ENCODE measurements at places on chromosomes 5 and 9.

- DNase-seq = peak; percentile 90
Measured at GRCh38 chr5:97838214-97838613, 655.2 kb upstream of the RIOK2 start.

DNA sequence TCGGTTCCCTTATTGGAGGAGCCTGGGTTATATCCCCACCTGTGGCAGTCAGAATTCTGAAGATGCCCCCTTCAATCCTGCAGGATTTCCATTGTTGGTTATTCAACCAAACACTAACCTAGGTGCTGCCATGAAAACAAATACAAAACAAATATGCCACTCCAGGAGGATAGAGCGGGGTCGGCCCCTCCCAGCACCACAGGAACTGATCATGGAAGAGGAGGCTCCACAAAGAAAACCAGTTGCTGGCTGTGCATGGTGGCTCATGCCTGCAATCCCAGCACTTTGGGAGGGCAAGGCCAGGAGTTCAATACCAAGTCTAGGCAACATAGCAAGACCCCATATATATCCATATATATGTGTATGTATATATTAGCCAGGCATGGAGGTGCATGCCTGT, 13.2 kb upstream of the ADGRD2 start:
- DNase-seq = no peak

DNA sequence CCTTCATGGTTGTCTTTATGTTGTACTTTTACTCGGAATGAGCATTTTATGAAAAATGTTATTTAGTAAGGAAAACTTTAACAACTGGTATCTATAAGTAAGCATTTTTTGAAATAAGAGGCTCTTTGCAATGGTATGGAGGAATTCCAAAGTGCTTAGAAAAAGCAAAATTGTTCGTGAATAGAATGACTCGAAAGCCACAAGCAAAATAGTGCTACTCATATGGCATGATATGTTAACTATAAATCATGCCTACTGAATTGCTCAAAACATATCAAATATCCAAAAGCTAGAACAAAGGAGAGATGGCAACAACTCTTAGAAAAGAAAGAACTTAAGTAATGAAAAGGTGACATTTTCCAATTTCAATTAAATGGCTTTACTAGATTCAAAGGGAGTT, 216.3 kb downstream of the KIAA0825 start:
- no peak for DNase-seq

GRCh38 chr9:113541019-113541900, 77.7 kb downstream of the RGS3 start:
- DNase-seq = no peak

DNA sequence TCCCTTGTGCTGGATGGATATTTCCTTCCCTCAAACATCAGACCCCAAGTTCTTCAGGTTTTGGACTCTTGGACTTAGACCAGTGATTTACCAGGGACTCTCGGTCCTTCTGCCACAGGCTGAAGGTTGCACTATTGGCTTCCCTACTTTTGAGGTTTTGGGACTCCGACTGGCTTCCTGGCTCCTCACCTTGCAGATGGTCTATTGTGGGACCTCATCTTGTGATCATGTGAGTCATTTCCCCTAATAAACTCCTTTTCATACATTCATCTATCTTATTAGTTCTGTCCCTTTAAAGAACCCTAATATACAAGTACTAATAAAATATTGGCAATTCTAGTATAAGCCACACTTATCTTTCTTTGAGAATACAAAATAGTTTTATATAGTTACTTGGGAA, 1078.9 kb downstream of the CDH12 start:
- no peak for DNase-seq

DNA sequence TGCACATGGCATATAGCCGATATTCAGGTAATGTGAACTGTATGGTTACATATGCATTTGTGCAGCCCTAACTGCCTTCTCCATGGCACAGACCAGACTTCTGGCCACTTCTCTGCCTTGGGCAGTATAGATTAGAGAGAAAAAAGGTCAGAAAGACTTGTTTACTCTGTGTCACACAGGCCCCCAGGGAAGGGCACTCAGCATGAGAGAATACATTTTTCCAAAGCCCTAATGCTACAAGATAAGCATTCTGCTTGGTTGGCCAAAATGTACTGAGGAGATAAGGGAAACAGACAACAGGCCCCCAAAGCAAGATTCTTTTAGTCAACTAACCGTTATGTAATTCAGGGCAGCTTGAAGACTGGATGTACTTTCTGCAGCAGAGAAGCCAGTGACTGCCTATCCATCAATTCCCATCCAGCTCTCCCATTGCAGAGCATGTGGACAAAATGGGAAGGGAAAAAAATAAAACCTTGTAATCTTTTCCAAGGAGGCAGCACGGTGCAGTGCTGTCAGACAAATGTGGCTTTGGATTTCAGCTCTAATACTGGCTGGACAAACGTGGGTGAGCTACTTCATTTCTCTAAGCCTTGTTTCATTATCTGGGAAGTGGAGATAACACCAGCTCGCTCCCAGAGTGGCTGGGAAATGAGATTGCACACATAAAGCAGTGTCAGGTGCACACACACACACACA, 205.9 kb downstream of the NSG2 start:
- DNase-seq = no peak

DNA sequence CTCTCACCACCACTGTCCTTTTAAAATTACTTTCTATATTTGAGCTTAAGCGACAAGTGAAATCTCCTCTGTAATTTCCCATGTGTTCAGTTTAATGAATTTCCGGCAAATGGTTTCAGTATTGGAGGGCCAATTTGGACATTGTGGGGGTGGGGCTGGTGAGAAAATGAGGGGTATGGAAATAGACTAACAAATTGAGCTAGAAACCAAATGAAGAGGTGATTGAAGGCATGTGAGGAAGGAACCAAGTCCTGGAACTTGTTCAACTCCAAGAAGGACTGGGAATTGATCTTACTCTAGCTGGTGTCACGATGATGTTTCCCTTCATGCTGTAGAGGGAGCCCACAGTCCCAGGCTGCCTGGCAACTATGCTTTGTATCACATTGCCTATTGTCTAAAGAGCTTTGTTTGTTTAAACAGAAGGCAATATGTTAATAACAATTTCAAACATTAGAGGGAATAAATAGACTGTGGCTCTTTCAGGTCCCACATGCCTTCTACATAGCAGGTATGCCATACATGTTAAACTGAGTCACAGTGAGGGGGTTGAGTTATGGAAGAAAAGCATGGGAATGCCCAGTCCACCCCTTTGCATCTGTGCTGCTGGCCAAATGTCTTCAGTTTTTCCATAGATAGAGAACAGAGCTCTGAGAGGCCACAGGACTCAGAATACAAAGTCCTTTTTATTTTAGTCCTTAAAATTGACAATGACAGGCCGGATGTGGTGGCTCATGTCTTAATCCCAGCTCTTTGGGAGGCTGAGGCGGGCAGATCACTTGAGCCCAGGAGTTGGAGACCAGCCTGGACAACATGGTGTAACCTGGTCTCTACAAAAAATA, 25.0 kb upstream of the MATR3 start:
- no peak for DNase-seq

DNA sequence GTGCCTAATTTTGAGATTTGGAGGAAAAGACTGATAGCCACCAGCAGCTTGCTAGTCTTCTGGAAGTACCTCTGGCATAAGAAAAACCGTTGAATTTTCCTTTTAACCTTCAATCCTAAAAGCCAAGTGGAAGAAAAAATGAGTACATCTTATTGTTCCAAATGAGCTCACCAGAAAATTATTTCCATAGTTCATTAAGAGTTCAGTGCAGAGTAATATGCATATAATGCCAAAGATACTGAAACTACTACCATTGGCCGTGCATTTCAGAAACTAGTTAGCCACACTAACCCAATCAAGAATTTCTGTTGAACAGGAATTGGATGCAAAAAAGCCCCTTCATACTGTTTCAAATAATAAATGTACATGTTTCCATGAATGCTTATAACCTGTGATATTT, 607.9 kb downstream of the KCTD16 start:
- DNase-seq = no peak

DNA sequence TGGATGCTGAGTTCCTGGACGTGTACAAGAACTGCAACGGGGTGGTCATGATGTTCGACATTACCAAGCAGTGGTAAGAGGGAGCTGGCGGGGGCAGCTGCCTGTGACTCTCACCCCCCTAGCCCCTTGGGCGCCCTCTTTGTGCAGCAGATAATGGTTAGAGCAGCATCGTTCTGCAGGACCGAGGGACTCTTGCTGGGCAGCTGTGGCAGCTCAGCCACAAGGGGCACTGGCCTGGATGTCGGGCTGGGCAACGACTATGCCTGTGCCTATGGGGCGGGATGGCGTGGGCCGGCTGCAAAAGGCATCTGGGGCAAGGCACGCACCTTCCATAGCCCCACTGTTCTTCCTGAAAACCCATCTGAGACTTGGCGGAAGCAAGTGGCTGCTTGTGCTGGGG, 12.9 kb upstream of the AJM1 start:
- DNase-seq = no peak

DNA sequence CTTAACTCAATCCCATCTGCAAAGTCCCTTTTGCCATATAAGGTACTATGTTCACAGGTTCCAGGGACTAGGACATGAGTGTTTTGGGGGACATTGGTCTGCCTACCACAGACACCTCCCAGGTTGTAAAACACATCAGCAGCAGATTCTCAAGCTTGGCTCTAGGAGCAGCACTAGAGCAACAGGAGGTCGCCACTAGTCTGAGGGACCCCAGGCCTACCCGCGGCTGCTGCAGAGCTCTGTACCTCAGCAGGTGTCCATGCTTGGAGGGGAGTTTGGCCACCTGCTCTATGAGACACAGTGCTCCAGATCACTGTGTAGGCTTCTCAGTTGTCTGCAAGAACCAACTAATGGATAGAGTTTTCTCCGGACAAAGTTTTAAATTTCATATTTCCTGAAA, 262.2 kb upstream of the ARRDC3 start:
- no peak for DNase-seq

- DNase-seq = no peak
Measured at GRCh38 chr5:138539791-138540190, 3.2 kb downstream of the ETF1 start.

DNA sequence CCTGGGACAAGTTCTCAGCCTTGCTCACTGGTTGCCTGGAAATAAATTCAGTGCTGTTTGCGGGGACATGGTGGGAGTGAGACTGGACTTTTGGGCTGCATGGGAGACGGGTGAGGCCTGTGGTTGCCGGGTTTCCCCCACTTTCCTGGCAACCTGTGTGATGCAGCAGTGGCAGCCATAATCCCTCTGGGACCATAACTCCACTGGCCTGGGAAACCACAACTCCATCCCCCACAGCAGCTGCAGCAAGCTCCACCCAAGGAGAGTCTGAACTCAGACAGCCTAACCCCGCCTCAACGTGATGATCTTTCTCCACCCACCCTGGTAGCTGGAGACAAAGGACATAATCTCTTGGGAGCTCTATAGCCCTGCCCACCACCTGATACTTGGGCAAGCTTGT, 349.9 kb downstream of the PIK3R1 start:
- DNase-seq = no peak

DNA sequence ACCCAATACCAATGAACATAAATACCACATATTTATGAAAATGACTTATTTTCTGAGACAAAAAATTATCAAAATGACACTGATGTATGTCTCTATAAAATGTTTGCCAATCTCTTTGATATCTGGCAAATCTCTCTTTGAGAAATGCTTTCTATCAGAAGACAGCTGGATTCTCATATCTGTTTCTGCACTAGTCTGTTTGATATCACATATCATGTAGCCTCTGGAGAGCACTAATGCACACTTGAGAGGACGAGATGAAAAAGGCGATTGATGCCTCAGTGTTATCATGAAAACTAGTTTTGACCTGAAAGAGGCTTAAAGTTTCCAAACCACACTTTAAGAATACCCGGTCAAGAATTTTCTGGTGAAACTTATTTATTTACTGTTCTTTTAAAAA, 29.1 kb upstream of the ANKRD55 start:
- no peak for DNase-seq

DNA sequence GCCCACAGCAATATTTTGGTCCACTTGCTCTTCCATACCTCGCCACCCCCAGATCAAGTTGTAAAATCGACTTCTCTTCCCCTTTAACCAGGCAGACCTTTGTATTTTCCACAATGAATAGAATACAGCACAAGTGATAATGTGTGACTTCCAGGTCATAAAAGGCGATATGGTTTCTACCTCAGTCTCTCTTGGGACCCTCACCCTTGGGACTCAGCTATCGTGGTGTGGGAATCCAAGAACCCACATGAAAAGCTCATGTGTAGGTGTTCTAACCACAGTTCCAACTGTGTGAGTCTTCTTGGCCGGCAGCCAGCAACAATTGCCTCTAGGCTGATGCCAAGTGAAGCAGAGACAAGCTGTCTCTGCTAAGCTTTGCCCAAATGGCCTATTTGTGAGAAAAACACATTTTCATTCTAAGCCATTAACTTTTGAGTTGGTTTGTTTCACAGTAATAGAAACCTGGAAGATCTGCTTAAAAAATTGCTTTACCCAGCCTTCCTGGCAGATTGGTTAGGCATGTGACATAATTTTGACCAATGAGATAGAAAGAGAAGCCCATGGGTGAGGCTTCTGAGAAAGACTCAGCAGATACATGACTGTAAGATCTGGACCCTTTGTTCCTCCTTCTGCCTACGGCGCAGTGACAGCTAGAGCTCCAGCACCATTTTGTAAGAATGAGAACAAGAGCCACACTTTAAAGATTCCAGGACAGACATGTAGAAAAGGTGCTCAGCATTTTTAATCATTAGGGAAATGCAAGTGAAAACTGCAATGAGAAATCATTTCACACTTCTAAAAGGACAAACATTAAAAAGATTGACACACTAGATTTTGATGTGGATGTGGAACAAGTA, 18.3 kb upstream of the MLLT3 start:
- no peak for DNase-seq

GRCh38 chr5:126857472-126858410, 80.8 kb downstream of the LMNB1 start:
- no peak for DNase-seq

- no peak for DNase-seq
Measured at GRCh38 chr5:6850106-6850432, 136.8 kb downstream of the TENT4A start.

- DNase-seq = no peak
Measured at GRCh38 chr9:127833555-127833954, 20.9 kb downstream of the ENG start.

GRCh38 chr9:134187110-134187531, 22.8 kb upstream of the RNU6ATAC start:
- DNase-seq = no peak

DNA sequence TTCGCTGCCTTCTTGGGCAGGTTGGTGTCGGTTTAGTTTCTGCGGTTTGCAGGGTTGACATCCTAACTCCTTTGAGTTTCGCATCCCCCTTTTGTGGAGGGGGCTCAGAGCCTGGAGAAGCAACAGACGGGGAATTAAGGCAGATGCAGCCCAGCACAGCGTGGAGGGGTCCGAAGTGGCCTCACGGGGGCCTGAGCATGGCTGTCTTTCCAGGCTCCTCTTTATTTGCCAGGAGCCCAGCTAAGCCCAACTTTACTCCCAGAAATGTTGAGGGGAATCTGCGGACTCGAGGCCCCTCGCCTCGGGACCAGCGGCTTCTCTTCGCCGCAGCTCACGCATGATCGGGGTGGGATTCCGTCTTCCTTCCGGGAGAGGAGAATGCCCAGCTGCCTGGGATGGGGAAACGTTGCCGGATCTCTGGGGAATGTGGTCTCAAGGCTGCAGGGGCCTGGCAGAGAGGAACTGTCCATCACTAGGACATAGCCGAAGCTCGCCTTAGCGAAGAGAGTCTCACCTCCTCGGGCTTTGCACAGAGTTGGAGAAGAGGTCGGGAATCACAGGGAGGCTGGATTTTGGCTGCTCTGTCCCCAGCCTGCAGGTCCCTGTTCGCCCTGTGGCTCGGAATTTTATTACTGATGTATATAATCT, 1.3 kb downstream of the RAI14 start:
- no peak for DNase-seq

- DNase-seq = no peak
Measured at GRCh38 chr5:57675236-57675635, 192.6 kb upstream of the ACTBL2 start.

Data from AG09309 (cell line).